ENCODE measurements at places on chromosomes 16 and 17.

- no peak for DNase-seq
Observed at GRCh38 chr16:82524976-82525375, 101.8 kb upstream of the CDH13 start.

- no peak for DNase-seq
Observed at GRCh38 chr17:46979147-46979863, at the start of gene RPRML. TSS of gene RPRML (minus strand) at chr17:46979253. CDS start at chr17:46979007, 246 bp downstream.

DNA sequence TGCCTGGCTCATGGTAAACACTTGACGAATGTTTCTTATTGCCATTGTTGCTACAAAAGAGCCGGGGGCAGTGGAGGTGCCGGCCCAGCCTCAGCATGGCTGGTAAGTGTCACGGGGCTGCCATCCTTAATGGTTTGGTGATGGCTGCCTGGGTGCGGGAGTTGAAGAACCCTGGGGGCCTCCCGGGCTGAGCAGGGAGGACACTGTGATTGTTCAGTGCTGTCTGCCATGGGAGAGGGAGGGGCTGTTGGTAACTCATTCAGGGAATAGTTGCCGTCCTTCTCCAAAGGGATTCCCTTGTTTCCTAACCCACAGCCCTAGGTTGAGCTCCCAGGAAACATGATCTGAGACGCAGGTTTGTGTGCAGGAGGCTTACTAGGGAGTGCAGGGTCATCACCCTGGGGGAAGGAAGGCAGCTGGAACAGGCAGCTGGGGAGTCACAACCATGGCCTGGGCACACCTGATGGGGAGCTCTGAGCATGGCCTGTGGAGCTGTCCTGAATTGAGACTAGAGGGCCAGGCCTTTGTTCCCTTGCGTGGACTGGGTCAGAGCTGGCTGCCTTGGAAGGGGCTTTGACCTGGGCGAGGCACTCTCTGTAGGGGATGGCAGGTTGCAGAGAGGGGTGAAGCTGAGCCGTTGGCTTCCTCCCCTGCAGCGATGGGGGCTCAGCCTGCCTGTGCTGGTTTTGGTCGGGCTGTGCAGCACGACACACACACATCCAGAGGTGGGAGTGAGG is 85.7 kb downstream of the PLCG2 start:
- DNase-seq, result no peak

GRCh38 chr17:65984299-65984698 is 207.6 kb downstream of the CEP112 start:
- DNase-seq, result no peak

GRCh38 chr17:6496640-6497441 is 52.6 kb downstream of the PIMREG start:
- DNase-seq, result no peak

DNA sequence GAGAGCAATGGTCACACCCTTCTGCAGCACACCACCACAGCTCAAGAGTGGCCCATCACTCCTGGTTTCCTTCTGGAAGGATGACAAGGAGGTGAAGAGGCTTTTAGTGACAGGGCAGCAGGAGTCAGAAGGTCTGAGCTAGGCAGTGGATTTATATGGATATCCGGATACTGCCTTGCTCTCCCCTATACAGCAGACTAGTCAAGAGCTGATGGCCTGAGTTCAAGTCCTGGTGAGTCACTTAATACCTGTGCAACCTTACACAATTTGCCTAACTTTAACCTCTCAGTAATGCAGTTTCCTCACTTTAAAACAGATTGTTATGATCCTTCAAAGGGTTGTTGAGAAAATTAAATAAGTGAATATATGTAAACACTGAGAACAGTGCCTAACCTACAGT is 22.9 kb downstream of the MYO18A start:
- no peak for DNase-seq

DNA sequence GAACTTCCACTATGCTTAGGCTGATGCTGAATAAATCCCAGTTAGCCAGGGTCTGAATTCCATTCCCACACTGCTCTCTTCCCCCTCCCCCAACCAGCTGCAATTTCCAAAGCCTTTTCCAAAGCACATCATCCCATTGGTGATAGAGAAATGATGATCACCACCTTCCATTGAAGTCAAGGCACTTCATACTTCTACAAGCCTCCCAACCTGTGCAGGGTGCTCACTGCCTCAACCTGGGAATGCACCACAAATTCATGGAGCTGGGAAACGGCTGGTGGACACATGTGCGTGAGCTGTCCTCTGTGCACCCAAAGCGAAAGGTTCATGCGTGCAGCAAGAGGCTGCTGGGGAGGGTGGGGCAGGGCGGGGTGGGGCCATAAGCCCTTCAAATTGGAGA is 302.7 kb upstream of the IRX3 start:
- no peak for DNase-seq

DNA sequence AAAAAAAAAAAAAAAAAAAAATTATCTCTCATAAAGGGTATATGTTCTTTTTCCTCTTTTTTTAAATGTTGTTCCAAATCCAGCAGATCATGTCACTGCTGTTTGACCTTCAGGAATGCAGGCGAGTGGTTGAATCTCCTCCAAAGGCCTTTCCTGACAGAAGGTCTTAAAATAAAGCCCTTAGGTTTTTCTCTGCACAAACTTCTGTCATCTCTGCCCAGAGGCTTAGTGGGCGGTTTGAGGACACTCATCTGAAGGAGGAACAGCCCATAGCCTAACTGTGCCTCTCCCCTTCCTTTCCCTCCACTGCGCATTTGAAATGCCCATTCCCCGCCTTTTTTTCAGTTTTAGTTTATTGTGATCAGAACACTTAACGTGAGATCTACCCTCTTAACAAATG is 270.2 kb downstream of the TMEM114 start:
- DNase-seq, result no peak

- DNase-seq, result no peak
Observed at GRCh38 chr16:7938175-7938574, 605.5 kb downstream of the RBFOX1 start.

GRCh38 chr16:65829076-65829475 is 537.4 kb upstream of the CDH5 start:
- DNase-seq, result no peak

- DNase-seq, result no peak
Observed at GRCh38 chr17:73317513-73318426, 6.0 kb upstream of the CDC42EP4 start.

- DNase-seq, result no peak
Observed at GRCh38 chr17:55456307-55457240, 34.9 kb upstream of the MMD start.

DNA sequence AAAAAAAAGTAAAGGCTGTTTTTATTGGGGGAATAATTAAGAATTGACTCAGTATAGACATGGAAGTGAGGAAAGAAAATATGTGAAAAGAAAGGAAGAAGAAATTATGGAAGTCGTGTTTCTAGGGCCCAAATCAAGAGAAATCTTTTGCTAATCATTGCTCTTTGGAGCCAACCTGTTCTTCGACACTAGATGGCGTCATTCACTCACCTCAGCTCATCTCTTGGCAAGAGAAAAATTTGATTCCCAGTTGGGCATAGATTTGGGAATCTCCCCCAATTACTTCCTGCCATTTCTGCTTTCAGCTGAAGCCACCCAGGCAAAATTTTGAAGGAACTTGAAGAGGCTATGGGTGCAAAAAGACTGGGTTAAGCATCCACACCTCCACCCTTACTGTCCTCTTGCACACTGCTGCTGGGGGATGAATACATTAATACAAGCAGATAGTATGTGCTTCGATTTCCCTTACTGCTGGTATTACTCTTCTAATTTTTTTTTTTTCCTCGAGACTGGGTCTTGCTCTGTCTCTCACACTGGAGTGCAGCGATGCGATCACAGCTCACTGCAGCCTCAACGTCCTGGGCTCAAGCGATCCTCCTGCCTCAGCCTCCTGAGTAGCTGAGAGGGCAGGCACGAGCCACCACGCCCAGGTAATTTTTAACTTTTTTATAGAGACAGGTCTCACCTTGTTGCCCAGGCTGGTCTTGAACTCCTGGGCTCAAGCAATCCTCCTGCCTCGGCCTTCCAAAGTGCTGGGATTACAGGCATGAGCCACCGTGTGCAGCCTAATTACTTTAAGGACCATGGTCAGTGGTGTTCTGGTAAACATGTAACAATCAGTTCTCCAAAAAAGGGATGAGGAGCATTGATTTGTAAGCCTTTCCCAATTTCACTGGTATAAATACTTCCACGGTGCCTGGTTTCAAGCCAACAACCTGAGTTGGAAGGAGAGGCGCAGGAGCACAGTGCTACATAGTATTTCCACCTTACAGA is 13.5 kb downstream of the PSMD7 start:
- no peak for DNase-seq

DNA sequence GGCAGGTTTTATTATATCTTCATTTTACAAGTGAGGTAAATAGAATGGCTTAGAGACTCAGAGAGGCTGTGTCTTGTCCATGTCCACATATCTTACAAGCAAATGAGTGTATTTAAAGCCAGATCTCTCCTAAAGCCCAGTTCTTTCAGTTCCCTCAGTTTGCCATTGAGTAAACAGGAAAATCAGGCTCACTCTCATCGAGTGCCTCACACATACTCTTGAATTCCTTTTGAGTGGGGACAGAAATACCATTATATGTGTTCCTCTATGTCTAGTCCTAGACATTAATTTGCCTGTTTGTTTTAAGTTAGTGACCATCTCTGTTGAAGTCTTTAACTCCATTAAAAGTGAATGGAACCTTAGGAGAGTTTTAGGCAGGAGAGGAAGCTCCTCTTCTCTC is 40.1 kb downstream of the BPTF start:
- DNase-seq, result no peak

GRCh38 chr16:9318764-9319163 is 227.3 kb downstream of the HAPSTR1 start:
- DNase-seq, result no peak

- no peak for DNase-seq
Observed at GRCh38 chr17:81192386-81193050, 26.5 kb upstream of the AATK start.

DNA sequence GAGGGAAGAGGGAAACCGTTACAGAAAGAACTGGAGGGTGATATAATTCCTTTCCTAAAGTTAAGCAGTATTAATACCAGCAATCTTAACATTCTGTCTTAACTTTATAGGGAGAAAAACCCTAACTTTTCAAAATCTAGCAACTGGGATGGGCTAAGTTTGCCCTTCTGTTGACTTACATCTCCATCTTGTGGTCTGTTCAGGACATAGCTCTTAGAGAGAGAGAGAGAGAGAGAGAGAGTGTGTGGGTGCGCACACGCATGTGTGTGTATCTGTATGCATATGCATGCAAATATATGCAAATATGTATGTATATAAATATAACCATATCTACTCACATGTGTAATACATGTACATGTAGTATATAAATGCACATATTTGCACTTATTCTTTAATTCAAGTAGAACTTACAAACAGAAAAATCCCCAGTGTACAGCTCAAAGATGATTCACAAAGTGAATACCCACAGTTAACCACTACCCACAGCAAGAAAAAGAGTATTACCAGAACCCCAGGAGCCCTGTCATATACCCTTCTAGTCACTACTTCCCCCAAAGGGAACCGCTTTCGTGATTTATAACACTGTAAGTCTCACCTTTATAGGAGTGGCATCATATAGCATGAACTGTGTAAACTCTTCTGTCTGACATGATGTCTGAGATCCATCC is 46.5 kb downstream of the STX8 start:
- no peak for DNase-seq

- no peak for DNase-seq
Observed at GRCh38 chr17:34356194-34356593, at the start of gene CCL13. TSS of gene CCL13 (plus strand) at chr17:34356480. CDS start at chr17:34356527, 47 bp downstream.

DNA sequence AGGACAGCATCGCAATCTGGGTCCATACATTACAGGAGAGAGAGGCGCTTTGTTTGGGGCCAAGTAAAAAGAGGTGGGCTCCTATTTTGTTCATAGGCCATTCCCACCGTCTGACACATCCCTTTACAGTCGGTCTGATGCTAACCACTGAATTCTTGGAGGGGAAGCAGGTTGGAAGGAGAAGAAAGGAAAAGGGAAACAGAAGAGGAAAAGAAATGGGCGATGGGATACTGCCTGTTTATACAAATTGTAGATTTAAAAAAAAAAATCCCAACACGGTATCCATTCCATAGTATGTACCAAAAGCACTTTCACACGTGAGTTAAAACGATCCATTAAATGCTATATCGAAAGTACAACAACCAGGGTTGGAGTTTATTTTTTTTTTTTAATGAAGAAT is 4.0 kb upstream of the ZFHX3 start:
- no peak for DNase-seq

DNA sequence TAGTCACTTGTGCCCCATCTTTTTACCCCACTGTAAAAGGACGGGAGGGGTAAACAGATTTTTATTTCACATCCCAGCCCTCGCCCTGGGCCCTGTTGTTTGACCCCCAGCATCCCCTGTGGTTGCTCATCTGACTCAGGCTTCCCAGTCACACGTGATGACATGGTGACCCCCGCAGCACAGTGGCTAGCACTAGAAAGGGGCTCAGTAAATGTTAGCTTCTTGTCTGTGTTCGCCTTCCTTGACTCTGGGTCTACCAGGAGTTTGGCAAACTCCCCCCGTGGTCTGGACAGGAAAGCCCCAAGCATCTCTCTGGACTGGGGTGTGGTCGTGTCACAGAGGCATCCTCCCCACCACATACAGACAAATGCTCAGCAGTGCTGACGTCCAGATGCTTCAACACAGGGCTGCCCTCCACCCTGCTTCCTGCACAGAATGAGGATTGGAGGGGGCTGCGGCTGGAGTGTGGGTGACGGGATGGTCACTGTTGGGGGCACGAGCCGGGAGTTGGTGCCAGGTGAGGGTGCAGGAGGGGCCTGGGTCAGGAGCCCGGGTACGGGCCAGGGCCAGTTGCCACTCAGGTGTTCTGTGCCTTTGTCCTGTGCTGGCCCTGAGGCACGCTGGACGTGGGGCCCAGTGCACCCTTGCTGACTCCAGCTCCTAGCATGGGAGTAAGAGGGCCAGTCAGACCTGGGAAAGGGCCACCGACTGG is 69.1 kb downstream of the METRNL start:
- DNase-seq, result no peak

GRCh38 chr17:78016852-78017251 is 58.3 kb downstream of the TNRC6C start:
- no peak for DNase-seq

DNA sequence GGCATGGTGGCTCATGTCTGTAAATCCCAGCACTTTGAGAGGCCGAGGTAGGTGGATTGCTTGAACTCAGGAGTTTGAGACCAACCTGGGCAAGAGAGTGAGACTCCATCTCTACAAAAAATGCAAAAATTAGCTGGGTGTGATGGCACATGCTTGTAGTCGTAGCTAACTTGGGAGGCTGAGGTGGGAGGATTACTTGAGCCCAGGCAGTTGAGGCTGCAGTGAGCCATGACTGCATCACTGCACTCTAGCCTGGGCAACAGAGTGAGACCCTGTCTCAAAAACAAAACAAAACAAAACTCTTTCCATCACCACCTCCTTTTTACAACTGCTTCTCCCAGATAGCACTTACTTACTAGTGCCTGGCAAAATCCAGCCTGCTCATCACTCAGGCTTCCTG is 214.0 kb downstream of the ZFHX3 start:
- DNase-seq, result no peak

GRCh38 chr16:2425008-2425518 is 4.2 kb upstream of the CCNF start:
- no peak for DNase-seq
